ENCODE measurements at places on chromosomes 2 and 18.

GRCh38 chr18:58168993-58169392 is 125.0 kb downstream of the NEDD4L start:
- no peak for DNase-seq

GRCh38 chr18:6382963-6383362 is 31.7 kb downstream of the L3MBTL4 start:
- no peak for DNase-seq

- no peak for DNase-seq
Measured at GRCh38 chr2:127023504-127023903, 83.5 kb downstream of the BIN1 start.

DNA sequence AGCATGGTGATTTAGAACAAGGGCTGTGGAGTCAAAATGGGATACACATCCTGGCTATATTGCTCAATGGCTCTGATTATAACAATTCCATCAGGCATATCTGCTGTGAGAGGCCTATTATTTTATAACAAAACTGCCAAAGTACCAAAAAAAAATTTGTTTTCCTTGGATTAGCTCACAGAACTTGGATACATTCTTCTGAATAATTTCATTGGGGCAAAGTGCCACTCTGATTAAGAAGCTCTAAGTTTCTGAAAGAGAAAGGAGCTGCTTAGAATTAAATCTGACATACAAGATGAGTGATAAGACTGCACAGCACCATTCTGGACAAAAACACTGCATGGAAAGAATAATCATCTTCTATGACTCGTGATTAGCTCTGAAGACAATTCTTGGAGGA is 85.7 kb downstream of the SMC6 start:
- DNase-seq, result no peak

DNA sequence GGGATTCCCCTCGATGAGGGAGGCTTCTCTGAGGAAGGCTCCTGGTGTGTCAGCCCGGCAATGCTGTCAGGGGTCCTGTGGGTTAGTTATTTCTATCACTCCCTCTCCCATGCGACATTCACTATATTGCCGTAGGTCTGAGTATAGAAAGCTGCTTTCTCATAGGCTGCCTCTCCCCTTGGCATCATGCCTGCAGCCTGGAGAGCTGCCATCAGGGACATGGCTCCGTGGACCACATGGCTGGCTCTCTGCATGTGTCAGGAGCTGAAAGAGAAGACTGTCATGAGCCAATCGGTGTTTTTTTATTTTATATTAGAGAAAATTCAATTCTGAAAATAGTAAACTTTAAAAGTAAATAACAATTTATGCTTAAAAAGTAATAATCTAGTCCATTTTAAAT is 198.0 kb downstream of the CDH20 start:
- no peak for DNase-seq

DNA sequence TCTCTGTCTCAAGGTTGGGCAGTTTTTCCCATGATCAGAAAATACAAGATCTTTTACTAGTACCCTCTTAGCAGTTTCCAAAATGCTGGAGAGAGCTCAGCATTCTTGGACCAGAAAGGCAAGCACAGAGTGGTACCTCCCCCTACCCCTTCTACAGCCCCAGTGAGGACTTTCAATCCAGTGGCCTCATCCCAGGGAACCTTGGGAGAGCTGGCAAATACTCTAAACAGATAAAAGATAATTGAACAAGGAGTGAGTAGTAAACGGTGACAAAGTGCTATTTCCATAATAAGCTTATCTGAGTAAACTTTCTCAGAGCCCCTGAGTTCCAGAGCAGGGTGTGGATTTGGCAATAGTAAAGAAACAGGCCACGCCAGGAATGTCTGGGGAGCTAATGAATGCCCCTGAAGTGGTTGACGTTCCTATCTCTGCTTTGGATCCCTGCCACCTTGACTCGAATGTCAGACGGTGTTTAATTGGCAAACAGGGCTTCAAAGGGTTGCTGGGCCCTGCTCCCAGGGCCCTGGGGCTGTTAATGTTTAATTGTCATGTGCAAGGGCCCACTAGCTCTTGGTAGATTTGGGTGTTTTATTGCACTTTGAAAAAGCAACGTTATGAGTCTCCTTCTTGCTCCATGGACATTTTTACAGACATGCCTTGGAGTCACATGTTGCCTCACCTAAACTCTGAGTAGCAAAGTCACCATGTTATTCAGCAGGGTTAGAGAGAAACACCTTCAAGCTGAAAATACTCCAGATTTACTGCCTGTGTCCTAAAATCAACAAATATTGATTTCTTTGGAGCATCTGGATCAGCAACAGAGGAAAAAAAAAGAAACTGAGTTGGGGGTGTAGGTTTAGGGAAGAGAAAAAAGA is 239.9 kb downstream of the CYRIA start:
- DNase-seq, result no peak

- DNase-seq, result no peak
Measured at GRCh38 chr2:240648650-240649275, 23.5 kb downstream of the GPR35 start.

DNA sequence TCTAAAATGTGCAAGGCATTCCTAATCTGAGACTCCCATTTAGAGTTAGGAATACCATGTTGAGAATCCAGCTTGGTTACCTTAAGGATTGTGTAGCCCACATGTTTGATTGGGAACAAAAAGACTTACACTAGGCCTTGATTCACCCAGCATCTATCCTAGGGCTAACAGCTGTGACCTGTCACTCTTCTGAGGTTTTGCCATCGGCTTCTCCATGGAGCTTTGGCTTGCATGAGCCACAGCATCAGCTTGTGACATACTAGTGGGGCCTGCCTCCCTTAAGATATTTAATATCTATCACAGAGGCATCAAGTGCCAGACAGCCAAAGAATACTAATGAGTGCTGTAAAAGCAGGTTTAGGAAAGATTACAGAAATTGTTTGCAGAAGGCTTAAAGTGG is 241.3 kb upstream of the UBE2E3 start:
- DNase-seq, result no peak

DNA sequence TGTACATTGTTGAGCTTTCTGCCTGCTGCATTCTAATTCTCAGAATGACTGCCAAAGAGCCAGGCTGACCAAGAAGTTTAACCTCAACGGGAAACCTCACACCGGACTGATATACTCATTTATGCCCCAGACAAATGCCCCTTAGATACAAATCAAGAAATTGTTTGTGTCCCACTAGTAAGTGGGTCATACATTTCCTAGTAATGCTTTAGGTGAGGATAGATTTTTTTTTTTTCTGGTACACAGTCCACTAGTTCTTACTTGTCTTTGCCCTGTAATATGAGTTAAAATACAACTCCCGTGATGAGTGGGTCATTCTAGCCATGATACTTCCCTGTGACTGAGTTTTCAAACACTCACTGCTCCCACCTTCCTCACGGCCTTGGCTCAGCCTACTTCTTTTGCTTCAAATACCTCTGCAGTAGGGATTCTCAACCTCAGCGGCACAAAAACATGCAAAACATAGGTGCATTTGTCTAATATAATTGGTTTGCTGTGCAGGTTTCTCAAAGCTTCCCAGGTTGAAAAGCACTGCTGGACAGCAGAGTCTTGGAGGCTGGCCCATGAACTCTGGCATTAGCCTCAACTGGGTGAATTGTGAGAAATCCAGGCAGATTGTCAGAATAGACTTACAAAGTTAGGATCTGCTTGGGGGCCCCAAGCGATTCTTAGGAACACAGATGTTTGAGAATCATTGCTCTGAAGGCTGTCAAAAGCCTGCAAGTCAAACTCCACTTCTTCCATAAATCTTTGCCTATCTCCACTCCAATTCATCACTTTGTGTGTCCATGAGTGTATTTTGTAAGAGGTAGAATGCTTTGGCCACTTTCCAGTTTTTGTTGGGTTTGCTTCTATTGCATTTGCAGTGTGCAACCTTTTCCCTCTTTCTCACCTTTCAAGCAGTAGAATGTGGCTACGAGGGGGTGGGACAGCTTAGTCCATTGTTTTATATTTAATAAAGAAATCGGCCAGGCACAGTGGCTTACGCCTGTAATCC is 35.5 kb downstream of the TGIF1 start:
- no peak for DNase-seq

DNA sequence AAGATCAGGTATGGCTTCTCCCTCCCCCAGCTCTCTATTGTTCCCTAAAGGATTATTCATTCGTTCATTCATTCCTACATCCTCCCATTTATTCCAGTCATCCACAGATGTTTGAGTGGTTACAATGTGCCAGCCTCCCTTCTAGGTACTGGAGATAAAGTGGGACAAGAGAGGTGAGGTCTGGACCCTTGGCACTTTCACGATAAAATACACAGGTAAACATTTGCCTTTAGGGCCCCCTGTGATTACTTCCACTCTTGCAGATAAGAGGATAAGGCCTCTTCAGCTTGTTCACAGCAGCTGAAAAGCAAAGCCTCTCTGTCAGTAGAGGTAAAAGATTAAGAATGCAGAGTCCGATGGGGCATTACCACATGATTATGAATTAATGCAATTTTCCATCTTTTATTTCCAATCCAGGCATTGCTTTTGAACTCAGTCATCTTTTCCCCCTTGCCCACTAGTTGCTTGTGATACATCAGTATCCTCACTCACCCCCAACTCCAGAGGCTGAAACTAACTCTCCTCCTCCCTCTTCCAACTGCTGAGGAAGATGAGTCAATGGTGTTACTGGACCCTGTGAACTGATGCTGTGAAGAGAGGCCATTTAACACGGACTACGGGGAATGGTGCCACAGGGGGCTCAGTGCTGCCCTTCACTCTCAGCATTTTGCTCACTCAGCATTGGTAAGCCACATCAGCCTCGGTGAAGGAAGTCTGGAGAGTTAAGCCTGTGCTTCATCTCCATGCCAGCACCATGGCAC is 1.1 kb upstream of the DPP4 start:
- DNase-seq, result no peak

- DNase-seq, result peak; percentile 39
Measured at GRCh38 chr18:10454681-10455557, 484 bp downstream of the APCDD1 start.

DNA sequence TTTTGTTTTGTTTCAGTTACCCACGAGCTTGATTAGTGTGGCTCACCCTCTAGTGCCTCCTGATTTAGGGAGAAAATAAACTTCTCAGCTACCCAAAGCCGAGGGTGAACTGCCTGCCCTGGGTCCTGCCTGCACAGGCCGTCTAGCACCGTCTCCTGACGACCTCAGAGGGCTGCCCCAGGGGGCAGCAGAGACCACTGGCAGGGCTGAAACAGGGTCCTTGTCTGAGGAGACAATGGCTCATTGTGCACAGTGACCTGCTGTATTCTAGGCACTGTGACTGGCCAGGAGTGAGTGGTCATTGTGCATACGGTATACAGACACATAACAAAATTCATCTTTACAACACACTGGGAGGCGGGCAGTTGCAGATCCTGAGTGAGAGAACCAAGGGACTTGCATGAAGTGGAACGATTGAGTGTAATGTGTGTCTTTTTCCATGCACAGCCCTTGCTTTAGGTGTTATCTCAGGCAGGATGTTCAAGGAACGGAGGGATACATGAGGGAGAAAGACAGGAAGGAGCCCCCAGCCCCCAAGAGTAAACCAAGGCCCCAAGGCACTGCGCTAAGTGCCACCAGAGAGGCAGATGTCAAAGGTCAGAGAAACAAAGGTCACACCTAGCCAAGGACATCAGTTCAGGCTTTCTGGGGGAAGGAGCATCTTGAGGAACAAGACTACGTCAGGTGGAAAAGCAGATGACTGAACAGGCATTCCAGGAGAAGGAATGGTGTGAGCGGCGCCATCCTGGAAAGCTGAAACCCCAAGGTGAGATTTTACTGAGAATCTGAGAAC is 421.3 kb downstream of the LPIN1 start:
- DNase-seq, result peak; percentile 37

Data from glutamatergic neuron (in vitro differentiated cells).